Activated CD4-positive, alpha-beta T cell treated with anti-CD3 and anti-CD28 coated beads, Interleukin-2, amount 10 ng/mL, durations not matched to agents 7 days and 5 days (primary cell): ENCODE measurements at places on chromosomes 3 and 15.

DNA sequence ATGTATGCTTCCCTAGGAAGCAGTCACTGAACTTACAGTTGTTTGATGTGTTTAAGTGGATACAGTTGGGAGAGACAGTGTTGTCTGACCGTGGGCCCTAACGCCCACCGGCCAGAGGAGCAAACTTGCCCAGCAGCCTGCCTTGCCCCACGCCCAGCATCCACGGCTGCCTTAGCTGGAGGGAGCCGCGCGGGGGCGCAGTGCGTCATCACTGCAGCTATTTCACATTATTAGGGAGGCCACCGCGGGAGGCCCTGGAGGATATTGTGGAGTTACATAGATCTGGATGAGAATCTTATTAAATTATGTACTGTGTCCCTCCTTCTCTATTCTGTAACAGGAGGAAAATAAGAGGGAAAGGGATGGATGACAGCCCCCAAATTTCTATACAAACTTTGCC lies 267.2 kb downstream of the GABRG3 start:
- no peak for DNase-seq

DNA sequence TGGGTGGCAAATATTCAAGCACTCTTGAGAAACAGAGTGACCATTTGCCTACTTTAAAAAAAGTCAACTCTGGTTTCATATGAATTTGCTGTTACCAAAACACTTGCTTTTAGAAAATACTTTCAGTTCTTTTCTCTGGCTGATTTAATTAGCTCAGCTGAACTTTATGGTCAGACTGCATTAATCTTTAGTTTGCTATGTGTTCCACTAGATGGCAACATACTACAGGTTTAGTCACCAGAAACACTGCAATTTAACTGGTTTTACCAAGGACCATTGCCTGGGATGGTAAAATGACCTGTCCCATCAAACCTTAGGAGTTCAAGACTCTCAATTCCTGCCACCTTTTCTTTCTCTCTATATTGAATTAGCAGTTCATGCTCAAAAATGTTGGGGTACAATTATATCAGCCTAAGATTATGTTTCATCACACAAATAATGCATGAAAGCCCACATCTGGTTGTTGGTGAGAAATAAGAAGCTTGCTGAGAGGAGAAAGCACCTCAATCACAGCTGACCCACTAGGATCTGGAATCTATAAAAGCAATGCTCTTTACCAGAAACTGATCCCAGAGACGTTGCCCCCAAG lies 14.2 kb downstream of the EIF4E3 start:
- no peak for DNase-seq

DNA sequence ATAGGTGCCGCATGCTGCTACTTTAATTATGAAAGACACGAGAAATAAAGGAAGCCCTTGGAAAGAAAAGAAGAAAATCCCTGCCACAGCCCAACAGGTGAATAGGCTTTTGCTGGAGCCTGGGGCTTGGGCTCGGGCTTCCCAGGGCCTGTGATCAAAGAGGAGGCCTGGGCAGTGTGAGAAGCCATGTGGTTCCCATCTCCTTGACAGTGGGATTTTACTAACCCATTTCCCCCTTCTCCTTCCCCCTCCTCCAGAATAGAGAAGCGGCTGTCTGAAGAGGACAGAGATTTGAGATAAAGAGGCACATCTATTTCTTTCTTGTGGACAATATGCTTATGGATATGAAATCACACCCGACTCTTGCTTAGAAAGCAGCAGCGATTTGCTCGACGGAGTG lies 369.1 kb downstream of the MCTP2 start:
- no peak for DNase-seq

GRCh38 chr15:77515613-77516012 lies 94.9 kb downstream of the HMG20A start:
- DNase-seq, result no peak

DNA sequence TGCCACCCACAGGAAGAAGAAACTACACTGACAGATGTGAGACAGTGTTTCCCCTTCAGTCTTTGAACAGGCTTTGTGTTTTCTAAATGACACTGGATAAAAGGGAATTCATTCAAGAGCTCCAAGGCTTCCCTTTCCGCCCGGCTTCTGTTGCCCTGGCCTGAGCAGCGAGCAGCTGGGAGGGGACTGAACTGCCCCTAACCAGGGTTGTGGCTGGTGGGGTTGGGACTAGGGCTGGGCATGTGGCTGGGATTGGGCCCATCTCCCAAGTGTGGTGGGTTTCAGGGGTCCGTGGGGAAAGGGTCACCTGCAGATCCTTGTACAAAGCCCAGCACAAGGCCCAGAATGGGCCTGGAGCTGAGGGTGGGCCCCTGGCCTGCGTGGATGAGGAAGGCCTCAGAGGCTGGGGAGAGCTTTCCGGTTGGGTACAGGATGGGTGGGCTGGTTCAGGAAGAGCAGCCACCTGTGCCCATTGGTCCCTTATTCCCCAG lies 10.4 kb downstream of the VILL start:
- no peak for DNase-seq

DNA sequence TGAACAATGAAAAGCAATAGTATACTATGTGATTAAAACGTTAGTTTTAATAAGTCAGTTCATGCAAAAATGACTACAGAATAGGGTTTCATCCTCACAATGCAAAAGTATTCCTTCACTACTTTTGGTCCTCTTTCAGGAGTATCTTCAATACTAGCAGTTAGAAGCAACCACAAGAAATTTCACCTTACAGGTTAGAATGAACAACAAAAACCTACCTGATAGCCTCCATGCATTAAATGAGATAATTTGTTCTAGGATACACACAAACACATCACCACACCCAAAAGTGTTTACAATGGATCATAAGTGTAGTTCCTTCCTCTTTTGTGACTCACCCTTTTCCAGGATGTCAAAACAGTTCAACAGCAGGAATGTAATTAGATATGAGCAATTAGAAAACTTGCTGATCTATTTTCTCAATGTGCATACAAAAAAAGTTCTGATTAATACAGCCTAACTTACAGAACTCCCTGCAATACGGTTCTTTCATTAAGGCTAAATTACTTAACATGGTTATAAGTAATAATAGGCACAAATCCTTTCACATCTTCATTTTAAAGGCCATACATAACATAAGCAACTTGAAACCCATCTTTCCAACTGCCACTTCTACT lies 21.6 kb downstream of the UACA start:
- no peak for DNase-seq

- DNase-seq, result no peak
Observed at GRCh38 chr3:133884054-133884886, 11.4 kb downstream of the RAB6B start.

DNA sequence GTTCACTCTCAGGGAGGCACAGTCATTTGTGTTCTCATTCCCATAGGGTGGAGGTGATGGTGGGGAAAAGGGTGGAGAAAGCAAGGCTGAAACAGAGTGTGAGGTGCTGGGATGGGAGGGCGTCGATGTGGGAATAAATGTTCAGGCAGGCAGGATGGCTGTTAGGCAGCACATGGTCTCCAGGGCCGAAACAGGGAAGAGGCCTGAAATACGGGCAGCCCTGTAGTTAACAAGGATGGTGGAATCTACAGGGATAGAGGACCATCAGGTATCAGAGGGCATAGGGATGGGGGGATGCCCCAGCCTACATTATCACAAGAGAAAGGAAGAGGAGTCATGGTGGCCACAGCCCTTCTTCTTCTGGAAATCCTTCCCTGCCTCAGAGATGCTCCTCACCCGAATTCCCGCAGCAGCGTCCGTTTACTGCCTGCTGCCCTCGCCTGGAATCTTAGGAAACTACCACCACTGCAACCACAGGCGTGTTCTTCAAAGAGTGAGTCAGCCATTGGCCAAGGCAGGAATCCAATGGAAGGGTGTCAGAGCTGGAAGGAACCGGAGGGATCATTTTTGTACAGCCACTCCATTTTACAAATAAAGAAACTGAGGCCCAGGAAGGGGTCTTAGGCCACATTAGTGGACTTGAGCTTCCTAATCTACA lies 49.7 kb upstream of the POMGNT2 start:
- no peak for DNase-seq

- no peak for DNase-seq
Observed at GRCh38 chr3:12893247-12893646, 51.9 kb upstream of the RPL32 start.

GRCh38 chr15:33565094-33565493 lies 254.3 kb downstream of the RYR3 start:
- no peak for DNase-seq

GRCh38 chr3:32175607-32176197 lies 62.8 kb upstream of the CMTM8 start:
- DNase-seq, result peak; percentile 75
